ENCODE measurements at places on chromosomes 7 and 10.

GRCh38 chr10:133162910-133163856 is 3.2 kb downstream of the KNDC1 start:
- no peak for DNase-seq

- DNase-seq, result no peak
Measured at GRCh38 chr10:81068460-81068859, 530.8 kb downstream of the SH2D4B start.

GRCh38 chr10:103124420-103125096 is 68.5 kb downstream of the NT5C2 start:
- peak; percentile 51 for DNase-seq

GRCh38 chr10:69287181-69287580 is 8.9 kb downstream of the HK1 start:
- DNase-seq, result peak; percentile 50

DNA sequence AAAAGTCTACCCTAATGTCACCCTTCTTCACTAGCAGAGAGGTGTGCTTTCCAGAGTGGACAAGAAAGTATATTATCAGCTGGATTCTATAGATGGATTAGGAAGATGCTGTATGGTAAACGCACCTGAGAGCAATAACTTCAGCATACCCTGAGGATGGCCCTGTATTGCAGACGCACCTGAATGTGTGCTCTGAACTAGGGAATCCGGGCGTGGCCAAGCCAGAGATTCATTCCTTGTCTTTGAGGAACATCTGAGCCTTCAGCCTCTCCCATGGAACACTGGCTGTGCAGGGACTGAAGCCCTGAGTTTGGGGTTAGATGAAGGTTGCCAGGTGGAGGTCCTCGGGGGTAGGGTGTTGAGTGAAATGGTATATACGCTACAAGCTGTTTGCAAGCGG is 66.2 kb upstream of the NFE2L3 start:
- DNase-seq, result no peak

GRCh38 chr7:53904355-53904754 is 637.8 kb upstream of the VSTM2A start:
- DNase-seq, result no peak

DNA sequence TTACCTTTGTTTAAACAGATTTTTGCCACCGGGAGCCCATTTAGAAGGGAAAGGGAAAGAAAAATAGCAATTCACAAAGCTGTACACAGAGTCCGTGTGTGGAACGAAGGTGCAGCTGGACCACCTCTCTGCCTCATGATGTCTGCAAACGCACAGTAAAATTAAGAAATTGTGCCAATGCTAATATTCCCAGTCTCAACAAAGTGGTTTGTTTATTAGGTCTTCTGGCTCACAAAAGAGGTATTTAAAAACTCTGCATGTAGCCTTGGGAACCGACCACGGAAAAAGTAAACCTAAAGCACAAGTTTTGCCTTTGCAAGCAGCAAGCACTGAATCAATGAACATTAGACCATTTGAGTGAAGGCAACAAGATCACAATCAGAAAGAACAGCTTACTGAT is 57.7 kb downstream of the CREB3L2 start:
- DNase-seq, result no peak

GRCh38 chr7:47385536-47386125 is 196.3 kb downstream of the TNS3 start:
- no peak for DNase-seq

- no peak for DNase-seq
Measured at GRCh38 chr7:106864298-106865081, 592 bp upstream of the PIK3CG start.

DNA sequence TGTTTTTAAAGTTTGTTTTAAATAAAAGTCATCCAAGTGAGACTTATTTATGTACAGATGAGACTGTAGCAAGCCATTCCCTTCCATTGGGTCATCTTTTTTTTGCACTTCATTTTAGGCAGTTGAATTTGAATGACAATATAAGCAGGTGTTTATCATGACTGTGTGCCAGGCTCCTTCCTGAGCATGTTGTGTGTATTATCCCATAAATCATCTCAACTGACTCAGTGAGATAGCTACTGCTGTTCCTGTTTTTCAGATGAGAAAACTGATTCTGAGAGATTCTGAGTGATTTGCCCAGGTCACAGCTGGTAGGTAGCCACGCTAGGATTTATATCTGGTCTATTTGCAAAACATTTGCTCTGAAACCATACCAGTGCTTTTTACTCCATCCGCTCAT is 11.7 kb downstream of the TMEM254 start:
- no peak for DNase-seq

GRCh38 chr10:120466006-120466405 is 9.0 kb downstream of the PLPP4 start:
- no peak for DNase-seq

GRCh38 chr7:90402785-90403173 is 482 bp upstream of the CLDN12 start:
- DNase-seq, result no peak

- no peak for DNase-seq
Measured at GRCh38 chr10:522350-522749, 167.1 kb downstream of the DIP2C start.

- no peak for DNase-seq
Measured at GRCh38 chr7:43643846-43644245, 60.9 kb downstream of the STK17A start.

GRCh38 chr10:71337219-71337701 is 18.2 kb downstream of the SLC29A3 start:
- no peak for DNase-seq

DNA sequence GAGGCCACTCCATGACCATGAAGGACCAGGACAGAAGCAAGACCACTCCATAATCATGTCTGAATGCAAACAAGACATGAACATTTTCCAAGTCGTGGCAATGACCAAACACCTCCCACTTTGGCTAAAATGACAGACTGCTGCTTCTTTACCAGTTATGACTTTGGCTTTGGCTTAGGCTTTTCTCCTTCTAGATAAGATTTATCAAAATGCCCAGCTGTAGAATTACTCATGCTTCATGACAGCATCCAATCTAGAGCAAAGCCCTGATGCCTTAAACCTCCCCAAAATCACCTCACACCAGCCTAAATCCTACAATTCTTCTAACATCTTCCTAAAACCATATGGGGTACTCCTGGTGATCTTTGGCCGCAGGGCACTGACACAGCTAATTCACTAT is 102.1 kb downstream of the VPS41 start:
- DNase-seq, result no peak

GRCh38 chr10:89301721-89302445 is at the start of gene IFIT2:
Gene IFIT2, plus strand, starts transcription at chr10:89302046. Its CDS starts 78 bp downstream, at chr10:89302124.
- DNase-seq, result no peak

GRCh38 chr7:140863184-140863583 is 61.5 kb downstream of the BRAF start:
- DNase-seq, result no peak
